ENCODE measurements at places on chromosomes 7 and 10.

DNA sequence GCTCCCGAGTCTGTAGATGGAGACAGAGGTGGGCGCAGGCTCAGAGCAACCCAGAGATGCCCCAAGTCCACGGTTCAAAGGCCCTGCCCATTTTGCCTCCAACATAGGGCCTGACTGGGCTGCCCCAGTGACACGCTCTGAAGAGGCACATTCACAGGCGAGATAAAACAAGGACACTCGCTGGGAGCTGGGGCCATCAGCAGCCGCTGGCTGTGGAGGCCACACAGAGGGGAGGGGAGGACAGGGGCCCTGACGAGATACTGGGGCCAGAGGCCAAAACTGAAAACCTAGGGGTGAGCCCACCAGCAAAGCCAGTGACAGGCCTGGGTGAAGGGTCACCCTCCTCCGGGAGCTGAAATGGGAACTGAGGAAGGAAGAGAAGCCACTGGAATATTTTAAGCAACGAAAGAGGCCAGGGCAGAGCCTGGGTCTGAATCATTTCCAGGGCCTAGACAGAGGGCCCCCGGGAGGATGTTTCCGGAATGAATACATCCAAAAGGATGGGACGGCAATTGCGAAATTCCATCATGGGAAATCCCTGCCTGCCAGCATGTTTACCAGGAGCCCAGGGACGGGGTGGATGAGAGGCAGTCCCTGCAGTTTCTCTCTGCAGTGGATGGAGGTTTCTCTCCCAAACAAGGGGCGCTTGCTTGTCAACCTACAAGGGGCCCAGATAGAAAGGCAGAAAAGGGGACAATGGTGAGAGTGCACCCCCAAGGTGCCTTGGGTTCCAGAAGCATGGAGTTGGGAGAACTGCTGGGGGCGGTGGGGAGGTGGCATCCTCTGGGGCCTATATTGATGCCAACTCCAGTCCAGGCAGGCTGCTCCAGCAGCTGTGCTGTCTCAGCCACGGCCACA, 29.0 kb upstream of the HSPA12A start:
- no peak for DNase-seq

DNA sequence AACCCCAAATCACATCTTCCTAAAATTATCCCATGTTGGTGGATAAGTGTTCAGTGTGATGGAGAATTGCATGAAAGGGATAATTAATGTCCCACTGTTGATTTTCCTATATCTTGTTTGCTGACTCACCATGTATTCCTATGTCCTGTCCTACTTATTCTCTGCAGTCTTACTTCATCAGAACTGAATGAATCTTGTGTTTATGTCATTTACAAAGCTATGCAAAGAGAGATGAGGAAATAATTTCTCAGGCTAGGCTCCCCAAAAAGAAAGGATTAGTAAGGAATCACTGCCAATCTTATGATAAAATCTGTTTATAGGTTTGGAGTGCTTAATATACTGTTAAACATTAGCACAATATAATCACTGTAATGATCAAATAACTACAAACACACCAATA, 360.8 kb downstream of the CRPPA start:
- no peak for DNase-seq

DNA sequence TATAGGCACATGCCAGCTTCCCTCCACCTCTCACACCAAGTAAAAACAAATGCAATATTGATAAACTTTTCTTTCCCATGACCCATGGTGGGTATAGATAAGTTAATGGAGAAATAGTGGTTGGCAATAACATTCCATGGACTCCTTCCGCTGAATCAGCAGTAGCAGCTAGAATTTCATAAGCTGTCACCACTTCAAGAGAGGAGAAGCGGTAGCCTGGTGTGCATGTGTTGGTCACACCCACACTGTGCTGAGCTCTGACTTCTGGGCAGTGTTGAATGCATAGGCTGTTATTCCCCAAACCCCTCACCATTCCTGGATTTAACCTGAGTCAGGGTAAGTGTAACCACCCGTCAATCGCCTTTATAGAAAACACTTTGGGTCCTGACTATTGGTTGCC, 32.5 kb upstream of the BMPER start:
- DNase-seq, result no peak

DNA sequence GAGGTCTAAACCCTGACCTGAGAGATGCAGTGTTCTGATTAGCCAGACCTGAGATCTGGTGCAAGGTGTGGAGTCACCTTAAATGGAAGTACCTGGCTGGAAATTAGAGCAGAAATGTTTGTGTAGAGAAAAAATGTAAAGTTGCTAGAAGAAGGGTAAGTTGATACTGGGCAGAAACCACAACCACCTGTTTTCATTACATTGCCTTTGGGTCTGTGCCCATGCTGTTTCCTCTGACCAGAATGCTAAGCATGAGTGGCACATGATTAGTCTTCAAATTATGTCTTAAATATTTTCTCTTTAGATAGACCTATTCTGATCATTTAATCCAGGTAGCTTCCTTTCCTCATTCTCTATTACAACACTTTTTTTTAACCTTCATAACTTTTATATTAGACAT, 69.0 kb downstream of the CASD1 start:
- DNase-seq, result no peak

DNA sequence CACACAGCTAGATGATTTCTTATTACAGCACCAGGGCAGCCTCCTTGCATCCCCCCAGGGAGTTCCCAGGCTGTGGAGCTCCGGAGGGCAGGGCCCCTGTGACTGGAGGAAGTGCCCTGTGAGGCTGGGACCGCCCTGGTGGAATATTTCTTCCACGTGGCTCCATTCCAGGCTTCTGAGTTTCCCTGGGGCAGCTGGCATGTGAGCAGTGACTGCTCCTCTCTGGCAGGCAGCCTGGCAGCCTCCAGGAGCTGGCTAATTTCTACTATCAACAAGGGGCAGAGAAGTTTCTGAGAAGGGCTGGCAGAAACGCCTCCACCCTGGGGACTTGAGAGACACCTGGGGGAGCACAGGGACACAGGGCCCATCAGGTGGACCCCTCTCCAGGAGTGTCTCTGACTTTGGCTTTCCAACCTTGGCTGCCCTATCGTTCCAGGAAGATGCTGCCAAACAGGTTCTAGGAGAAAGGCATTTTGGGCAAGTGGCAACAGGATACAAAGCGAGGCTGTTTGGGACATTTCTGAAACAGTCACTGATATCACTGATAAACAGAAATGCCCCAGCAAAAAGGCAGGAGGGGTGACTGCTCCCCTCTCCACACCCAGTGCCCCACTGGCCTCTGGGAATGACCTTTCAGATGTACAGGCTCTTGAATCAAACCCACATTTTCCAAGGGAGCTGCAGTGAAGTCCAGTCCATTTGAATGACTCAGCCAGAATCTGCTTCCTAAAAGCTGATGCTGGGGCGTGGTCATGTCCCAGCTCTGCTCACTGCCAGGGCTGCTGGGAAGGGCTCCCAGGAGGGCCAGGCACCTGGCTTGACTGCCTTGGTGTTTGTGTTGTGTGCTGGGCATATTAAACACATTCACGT, 16.1 kb downstream of the MYOF start:
- DNase-seq, result no peak

GRCh38 chr10:127216274-127216673, 19.9 kb upstream of the INSYN2A start:
- DNase-seq, result no peak

DNA sequence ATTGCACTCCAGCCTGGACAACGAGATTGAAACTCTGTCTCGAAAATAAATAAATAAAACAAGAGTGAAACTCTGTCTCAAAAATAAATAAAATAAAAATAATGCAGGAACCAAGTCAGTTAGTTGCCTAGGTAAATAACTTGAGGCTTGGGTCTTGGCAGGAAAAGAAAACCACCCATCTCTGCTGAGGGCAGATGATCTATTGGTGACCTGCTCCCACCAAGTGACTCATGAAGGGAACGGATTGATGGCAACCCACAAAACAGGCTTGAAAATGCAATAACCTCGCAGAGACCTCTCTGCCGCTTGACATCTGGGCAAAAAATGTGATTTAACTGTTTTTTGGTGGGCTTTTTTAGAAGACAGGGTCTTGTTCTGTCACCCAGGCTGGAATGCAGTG, 86.6 kb downstream of the CALN1 start:
- no peak for DNase-seq

DNA sequence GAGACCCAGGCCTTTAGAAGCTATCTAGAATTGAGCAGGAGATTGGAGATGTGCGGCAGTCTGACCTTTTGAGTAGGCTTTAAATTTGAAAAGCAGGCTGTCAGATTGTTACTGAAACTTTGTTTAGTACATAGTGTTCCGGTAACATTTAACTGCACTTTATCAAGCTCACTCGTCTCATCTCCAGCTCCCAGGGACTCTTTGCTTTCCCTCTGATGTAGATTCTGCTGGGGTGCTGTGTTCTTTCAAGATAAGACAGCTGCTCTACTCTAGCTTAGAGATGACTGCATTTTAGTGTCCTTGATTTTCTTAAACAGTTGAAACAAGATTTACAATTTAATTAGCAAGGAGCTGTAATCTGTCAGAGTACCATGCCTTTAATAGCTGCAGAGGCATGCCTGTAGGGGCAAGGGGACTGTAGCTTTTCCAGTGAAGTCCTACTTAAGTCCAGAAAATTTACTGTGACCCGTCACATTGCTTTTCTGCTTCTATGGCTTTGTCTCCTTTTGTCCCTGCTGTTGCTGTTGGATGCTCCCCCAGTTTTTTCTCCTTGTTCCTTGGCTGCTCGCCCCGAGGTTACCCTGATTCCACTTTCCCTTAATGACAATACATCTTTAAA, 56.4 kb upstream of the MTPN start:
- DNase-seq, result no peak

GRCh38 chr7:158530800-158531609, 56.6 kb downstream of the PTPRN2 start:
- DNase-seq, result no peak

- DNase-seq, result no peak
Measured at GRCh38 chr10:59724098-59724938, 14.7 kb upstream of the SLC16A9 start.

DNA sequence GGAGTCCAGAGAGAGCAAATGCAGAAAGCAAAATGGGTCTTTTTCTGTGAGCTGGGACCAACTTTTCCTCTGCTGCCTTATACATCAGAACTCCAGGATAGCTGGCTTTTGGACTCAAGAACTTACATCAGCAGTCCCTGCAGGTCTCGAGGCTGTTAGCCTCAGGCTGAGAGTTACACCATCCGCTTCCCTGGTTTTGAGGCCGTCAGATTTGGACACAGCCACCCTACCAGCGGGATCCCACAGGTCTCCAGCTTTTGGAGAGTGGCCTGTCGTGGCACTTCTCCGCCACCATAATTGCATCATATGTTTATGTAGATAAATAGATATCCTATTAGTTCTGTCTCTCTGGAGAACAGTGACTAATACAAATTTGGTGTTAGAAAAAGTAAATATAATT, 64.2 kb downstream of the TRIL start:
- no peak for DNase-seq

- DNase-seq, result no peak
Measured at GRCh38 chr10:117533507-117534281, 8.9 kb upstream of the EMX2 start.

GRCh38 chr7:130266258-130266960, at the start of gene CPA2:
Gene CPA2, plus strand, starts transcription at chr7:130266863. Its CDS starts 19 bp downstream, at chr7:130266882.
- no peak for DNase-seq

- no peak for DNase-seq
Measured at GRCh38 chr10:31020209-31020608, 11.5 kb downstream of the ZNF438 start.

DNA sequence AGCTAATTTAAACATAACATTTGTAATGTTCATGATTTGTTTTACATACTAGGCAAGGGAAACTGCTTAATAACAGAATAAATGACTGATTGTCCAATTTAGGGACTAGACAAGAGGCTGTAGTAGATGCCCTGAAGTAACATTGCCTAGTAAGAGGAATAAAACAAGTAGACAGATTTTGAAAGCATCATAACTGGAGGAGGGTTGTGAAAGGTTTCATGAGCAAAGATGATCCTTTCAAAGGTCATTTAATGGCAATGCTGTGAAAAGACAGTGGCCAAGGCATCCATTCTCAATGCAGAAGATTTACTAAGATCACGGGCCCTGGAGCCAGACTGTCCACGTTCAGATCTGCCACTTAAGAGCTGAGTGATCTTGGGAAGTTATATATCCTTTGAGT, 44.8 kb upstream of the HHEX start:
- DNase-seq, result no peak

GRCh38 chr10:101529725-101530553, 58.1 kb downstream of the POLL start:
- DNase-seq, result no peak

DNA sequence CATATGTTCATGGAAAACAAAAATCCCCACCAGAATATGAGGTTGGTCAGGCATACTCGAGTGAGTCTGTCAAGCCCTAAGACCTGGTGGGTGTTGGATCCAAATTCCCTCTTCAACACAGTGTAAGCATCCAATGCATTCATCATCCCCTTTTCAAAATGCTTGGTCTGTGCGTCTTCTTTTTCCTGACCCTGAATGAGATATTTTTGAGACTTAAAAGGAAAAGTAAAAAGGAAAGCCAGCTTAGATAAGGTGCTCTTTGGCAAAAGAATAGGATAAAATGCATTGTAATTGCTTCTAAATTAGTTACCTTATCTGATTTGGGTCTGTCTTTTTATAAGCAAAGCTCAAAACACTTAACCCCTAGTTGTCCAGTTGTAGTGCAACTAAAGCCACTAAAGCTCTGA, 331.5 kb downstream of the PTEN start:
- DNase-seq, result no peak

GRCh38 chr7:138887085-138887710, 89.2 kb upstream of the ATP6V0A4 start:
- DNase-seq, result no peak

GRCh38 chr7:126715076-126715475, 537.7 kb downstream of the GRM8 start:
- no peak for DNase-seq

DNA sequence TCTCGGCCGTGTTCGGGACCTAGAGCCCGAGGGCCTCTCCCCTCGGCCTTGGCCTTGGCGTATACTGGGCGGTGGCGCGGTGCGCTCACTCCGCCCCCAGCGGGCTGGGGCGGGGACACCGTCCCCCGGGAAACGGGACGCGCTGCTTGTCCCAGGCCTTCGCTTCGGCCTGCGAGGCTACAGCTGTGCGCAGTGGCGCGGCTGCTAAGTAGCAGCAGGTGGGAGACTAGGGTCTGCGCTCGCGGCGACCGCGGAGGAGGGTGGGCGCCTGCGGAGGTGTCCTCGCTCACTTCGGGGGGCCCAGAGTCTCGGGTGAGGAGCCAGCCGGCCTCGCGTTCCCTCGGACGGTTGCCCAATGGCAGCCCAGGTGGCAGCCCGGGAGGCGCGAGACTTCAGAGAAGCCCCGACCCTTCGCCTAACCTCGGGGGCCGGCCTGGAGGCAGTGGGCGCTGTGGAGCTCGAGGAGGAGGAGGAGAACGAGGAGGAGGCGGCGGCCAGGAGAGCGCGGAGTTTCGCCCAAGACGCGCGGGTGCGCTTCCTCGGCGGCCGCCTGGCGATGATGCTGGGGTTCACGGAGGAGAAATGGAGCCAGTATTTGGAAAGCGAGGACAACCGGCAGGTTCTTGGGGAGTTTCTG, at the start of gene DNAH11:
DNAH11 (plus strand) TSS at position 149 of the 637 bp plus-strand sequence; CDS start at position 356, 207 bp downstream.
- peak; percentile 52 for DNase-seq

All from activated naive CD4-positive, alpha-beta T cell treated with anti-CD3 and anti-CD28 coated beads, Interleukin-2, amount 10 ng/mL, durations not matched to agents 7 days and 5 days (primary cell).